ENCODE measurements at places on chromosomes 16 and 17.
A peak's percentile ranks its signal among the peaks of the same experiment; 100 is the strongest.

DNA sequence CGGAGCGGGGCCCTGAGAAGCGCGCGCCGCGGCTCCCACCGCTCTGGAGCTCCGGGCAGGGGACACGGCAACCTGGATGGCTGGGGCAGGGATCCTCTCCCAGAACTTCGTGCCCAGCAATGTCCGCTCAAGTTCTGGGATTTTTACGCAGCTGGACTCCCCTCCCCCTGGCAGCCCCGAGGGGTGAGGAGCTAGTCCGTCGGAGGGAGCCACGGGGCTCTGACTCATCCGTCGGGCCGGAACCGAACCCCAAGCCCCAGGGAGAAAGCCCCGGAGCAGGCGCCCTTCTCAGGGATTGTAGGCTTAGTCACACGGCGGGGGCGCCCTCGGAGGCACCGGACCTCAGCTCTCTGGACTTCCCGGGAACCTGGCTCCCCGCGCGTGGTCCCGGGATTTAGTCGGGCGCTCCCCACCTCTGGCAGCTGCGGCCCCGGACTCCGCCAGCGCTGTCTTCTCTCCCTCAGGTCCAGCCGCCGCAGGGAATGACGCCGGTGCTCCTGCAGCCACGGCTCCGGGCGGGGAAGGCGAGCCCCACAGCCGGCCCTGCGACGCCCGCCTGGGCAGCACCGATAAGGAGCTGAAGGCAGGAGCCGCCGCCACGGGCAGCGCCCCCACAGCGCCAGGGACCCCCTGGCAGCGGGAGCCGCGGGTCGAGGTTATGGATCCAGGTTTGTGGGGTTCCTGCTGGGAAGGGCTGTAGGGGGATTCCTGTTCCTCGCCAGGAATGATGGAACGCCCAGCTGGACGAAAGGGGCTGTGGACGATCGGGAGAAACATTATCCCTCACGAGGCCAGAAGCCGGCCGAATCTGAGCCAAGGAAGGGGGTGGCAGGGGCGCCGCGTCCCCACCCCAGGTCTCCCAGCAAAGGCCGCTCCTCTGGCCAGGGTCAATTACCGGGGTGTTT lies 830 bp downstream of the SPHK1 start:
- DNase-seq, result no peak

DNA sequence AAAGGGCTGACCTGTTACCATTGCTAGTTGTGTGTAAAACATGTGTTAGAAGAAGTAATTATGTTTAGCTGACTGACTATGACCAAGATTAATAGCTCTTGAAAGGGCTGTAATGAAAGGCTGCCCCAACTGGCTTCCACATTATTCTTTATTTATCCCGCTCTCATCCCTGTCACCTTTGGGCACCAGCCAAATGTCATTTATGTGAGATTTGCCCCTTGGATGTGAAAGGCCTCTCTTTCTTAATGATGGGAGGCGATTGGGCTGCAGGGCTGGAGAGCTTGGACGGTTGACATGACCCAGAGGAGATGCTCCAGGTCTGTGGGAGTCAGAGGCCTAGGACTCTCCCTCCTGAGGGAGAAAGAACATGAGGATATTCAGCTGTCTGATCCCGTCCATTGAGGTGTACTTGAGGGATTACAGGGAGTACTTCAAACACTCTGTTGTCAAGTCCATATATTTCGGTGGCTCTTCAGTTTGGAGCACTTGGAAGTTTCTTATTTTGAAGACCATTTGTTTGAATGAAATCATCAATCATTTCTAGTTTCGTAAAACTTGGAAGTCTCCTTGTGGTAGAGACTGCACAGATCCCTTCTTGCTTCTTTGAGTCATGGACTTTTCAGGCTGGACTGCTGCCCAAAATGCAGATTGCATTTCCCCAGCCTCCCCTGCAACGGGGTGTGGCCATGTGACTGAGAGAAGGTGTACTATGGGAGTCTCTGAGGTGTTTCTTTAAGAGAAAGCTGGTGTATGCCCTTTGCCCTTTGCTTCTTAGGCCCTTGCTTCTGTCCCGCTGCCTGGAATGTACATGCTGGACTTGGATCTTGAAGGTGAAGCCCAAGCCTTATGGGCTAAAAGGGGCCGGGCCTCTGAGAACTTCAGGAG lies 51.3 kb downstream of the FTO start:
- DNase-seq, result peak; percentile 78

DNA sequence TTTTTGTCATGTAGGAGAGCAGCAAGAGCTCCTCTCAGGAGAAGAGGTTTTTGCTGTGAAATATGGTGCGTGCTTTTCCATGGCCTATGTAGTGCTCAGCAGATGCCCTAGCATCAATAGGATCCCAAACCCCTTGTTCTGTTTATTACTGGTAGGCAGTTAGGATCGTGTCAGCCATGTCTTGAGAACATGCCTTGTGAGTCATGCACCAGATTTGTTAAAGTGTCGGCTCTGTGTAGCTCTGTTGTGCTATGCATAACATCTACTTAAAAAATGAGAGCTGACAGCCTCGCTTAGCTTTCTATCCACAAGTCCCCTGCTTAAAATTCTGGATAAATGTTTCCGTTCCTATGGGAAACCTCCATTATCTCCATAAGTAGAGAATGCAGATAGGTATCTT lies 4.4 kb upstream of the EIF4A3 start:
- DNase-seq, result no peak

GRCh38 chr16:49460786-49461470 lies 87.3 kb downstream of the C16orf78 start:
- DNase-seq, result no peak

DNA sequence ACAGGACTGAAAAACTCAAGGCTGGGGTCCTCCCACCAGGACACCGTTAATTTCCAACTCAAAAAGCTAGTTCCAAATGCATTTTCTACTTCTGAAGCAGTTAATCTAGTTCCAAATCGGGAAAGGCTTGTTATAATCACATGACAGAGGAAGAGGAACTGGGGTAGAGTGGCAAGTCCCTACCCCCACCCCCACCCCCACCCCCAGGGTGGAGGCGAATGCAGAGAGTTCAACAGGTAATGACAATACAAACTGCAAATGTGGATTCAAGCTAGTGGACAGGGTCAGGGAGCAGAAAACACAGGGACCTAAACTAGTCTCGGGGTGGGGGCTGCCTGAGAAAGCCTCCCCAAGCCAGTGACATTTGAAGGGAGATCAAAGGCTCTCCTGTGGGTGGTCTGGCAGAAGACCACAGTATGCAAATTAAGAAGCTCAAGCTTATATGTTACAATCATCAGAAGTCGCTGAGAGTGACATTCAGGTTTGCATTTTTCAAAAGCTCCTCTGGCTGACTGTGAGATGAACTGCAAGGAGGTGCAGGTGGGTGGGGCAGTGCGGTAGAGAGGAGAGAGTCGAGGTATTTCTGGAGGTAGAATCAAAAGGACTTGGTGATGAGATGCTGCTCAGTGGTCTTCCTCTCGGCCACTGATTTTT lies 56.4 kb upstream of the SLC25A19 start:
- DNase-seq, result no peak

- DNase-seq, result no peak
These were observed 201.9 kb downstream of the SNX29 start for GRCh38 chr16:12178251-12178990.

- no peak for DNase-seq
These were observed 86.8 kb upstream of the NKD1 start for GRCh38 chr16:50461400-50461760.

- no peak for DNase-seq
These were observed 20.5 kb downstream of the MGAT5B start for GRCh38 chr17:76888661-76889060.

GRCh38 chr17:82835122-82835521 lies 4.7 kb downstream of the ZNF750 start:
- DNase-seq, result no peak

DNA sequence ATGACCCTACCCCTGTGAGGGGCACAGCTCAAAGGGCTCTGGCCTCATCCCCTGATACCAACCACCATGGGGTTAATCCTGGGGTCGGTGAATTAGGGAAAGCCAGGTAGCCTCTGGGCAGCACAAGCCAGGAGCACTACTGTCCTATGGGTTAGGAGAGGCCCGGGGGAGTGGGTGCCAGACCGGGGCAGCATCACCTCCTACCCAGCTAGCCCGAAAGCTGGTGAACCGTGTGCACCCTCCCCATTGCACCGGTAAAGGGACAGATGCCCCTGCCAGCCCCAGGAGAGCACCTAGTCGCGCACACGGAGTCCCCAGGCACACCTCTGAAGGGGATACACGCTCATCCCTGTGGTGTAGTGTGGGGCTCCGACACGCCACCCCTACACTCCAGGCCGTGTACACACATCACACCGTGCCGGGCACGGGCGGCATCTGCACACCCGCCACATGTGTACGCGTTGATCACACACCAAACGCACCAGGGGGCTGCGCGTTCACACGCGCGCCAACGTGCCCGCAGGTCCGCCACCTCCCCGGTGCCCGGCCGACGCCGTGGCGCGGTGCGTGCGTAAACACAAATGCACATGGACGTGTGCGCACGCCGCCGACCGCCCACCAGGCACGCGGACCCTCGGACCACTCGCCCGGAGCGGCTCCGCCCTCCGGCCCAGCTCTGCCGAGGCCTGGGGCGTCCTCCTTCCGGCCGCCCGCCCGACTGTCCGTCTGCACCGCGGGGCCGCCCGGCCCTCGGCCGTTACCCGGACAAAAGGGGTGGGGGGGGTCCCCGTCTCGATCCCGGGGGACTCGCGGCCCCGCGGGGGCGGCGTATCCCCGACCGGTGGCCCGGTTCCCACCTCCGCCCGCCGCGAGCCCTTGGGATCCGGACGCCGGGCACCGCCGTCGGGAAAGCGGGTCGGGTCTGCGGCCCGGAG lies 785 bp downstream of the UBALD1 start:
- no peak for DNase-seq

- DNase-seq, result no peak
These were observed 541 bp downstream of the RHBDF2 start for GRCh38 chr17:76500747-76501017.

DNA sequence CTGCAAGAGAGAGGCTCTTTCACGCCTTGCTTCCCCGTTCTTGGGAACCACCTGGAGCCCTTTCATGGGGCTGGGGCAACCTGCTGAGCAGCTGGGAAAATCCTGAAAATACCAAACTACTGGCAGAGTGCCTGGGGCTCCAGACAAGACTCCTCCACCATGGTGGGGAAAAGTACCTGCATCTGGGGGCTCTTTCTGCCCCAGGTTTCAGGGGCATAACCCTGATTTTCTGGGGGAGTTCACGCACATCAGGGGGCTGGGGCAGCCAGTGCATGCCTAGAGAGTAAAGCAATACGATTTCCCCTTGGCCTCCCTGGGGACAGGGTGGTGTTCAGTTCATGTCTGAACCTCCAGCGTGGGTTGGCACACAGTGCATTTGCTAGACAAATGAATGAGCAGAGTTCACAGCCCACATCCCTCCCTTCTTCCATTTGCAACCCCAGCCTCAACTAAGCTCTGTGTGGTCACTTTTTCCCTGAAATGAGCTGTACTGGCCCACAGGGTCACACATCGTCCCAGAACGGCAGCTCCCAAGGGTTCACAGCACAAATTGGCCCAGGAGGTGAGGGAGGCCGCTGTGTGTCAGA lies 5.2 kb upstream of the CDC42EP4 start:
- no peak for DNase-seq

GRCh38 chr16:66894948-66895688 lies 14.8 kb downstream of the PDP2 start:
- DNase-seq, result no peak

DNA sequence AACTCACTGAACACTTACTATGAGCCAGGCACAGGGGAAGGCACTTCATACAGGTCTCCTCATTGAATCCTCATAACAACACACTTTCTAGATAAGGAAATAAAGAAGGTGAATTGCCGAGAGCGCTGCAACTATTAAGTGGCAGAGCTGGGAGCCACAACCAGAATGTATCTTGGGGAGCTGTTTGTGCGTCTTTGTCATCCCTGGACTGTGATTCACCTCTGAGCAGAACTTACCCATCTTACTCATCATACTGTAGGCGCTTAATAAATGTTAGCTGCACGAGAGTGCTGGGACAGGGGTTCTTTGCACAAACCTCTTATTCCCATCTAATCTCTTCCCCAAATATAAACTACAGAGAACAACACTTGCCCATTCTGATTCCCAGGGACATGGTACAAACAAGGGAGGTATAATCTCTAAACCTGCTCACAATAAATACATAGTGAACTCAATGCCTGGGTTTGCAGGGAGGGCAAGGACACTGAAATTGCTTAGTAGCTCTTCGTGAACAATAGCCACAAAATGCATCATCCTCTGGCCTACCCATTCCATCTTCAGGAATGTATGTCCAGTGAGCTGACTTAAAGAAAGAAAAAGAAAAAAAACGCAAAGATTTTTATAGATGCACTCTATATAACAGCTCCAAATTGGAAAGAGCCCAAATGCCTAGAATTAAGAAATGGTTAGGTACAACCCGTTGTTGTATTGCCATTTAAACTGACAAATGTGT lies 43.0 kb downstream of the MYO18A start:
- no peak for DNase-seq

DNA sequence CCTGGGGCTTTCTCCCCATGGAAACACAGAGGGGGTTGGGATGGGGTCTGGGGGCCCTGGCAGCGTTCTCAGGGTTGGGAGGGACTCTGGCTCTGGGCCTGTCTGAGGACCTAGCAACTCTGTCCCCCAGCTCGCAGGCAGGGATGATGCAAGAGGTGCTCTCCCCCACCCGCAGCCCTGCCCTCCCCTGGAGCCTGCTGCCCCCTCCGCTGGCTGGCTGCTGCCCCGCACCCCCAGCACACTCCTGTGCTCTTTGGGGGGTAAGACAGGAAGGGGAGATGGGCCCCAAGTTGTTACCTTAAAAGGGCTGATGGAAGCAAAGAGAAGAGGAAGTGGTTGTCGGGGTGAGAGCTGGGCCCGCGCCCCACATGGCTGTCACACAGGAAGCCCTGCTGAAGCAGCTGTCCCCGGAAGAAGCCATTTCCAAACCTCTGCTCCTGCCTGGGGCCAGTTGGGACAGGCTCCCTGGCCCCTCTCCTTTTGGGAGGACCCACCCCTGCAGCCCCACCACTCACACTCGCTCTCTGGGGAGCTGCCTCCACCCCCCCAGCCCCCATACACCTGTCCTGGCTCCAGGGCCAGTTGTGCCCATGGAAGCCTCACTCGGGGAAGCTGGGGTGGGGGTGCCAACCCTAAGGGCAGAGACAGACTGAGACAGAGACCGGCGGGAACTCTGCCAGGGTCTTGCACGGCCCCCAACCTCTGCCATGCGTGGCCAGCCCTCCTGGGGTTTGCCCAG lies 2.5 kb downstream of the CORO1A start:
- no peak for DNase-seq

- DNase-seq, result peak; percentile 59
These were observed 158.4 kb upstream of the FAM20A start for GRCh38 chr17:68759343-68760140.

GRCh38 chr16:3173892-3174617 lies 13.9 kb upstream of the OR1F1 start:
- DNase-seq, result no peak

GRCh38 chr17:60352071-60352470 lies 39.9 kb downstream of the USP32 start:
- no peak for DNase-seq

- no peak for DNase-seq
These were observed 70.7 kb upstream of the HNF1B start for GRCh38 chr17:37815536-37815935.

GRCh38 chr17:80459234-80459633 lies 17.2 kb downstream of the NPTX1 start:
- no peak for DNase-seq

- peak; percentile 35 for DNase-seq
These were observed 2.2 kb upstream of the ALOX15 start for GRCh38 chr17:4643676-4644075.
